ENCODE measurements at places on chromosomes 6 and 20.

DNA sequence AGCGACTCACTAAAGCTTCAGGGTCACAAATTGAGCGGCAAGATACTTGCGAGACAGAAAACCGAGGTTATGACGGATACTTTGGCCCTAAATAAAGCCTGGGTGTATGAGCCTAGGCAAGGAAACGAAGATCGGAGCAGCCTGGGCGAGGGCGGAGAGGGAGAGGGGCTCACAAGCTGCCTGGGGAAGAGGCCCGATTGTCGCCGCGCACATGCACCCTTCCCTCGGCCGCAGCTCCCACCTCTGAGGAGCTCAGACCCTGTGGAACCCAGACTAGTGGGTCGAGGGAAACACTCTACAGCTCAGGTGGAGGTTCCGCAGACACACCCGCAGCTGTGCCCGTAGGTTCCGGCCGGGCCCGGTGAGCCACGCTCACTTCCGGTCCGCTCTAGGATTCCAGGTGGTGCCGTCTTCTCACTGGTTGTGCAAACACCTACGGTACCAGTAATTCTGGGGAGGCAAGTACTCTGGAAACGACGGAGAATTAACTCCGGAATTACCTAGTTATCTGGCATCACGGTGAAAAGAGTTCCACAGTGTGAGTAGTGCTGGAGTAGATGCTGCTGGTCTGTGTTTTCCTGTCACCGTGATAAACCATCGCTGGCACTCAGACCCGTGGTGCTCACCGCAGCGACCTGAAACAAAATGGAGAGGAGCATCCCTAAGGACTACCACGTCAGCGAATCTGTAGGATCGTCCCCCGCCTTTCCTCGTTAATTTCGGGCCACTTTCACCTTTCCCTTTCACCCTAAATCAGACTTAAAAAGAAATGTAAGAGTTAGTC lies 61.5 kb downstream of the GPX5 start:
- DNase-seq: no peak

GRCh38 chr6:169188475-169188874 lies 65.2 kb downstream of the THBS2 start:
- no peak for DNase-seq

- DNase-seq: no peak
Observed at GRCh38 chr6:163226181-163226835, 188.2 kb upstream of the QKI start.

DNA sequence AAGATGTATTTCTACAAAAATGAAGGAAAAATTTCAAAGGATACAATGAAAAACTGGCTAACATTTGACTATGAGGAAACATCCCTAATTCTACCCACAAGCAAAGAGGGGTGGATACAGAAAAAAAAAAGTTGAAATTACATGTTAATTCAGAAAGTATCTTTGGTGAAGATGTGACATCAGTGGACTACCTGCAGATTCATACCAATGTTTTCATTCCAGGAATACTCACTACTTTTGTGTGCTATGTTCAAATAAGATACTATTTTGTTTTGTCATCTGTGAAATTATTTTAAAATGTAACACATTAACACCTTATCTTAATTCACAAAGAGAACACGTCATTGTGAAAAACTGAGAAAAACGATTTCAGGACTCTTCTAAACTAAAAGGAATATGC lies 159.3 kb upstream of the SHLD1 start:
- DNase-seq: no peak

- no peak for DNase-seq
Observed at GRCh38 chr20:23139524-23139923, 53.4 kb upstream of the CD93 start.

GRCh38 chr6:143117108-143117507 lies 56.4 kb downstream of the AIG1 start:
- DNase-seq: no peak

DNA sequence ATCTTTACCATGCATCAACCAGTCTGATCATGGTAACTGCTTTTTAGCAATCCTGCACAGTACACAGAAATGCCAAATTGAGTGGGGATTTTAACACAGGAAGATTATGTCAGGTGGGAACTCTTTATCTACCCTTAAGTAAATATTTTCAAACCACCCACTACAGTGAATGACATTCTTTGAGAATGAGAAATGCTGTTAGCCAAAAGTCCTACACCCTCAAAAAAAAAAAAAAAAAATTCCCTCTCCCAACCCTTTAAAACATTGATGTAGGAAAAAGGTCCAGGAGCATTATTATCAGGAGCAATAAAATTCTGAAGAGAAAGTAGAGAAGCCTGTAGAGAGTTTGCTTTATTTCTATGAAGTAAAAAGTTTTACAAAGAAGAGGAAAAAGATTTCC lies 307.2 kb upstream of the THEMIS start:
- DNase-seq: no peak

GRCh38 chr6:25801436-25801835 lies 30.4 kb downstream of the SLC17A1 start:
- no peak for DNase-seq

DNA sequence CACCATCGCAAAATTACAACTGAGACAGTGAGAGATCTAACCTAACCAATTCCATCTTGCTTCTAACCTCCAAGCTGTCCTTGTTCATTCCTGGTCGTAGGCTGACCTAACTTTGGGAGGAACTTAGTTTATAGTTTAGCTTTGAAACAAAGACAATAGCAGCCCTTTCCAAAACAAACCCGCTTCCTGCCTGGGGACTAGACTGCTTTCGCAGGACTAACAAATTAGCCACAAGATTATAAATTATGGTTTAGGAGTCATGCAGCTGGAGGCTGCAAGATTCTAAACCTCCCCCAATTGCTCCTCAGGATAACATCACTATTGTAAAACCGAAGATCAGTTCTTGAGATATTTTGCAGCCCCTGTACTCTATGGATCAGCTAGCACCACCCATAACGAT lies 63.2 kb downstream of the TRIM27 start:
- no peak for DNase-seq
